ENCODE measurements at places on chromosomes 4 and X.

DNA sequence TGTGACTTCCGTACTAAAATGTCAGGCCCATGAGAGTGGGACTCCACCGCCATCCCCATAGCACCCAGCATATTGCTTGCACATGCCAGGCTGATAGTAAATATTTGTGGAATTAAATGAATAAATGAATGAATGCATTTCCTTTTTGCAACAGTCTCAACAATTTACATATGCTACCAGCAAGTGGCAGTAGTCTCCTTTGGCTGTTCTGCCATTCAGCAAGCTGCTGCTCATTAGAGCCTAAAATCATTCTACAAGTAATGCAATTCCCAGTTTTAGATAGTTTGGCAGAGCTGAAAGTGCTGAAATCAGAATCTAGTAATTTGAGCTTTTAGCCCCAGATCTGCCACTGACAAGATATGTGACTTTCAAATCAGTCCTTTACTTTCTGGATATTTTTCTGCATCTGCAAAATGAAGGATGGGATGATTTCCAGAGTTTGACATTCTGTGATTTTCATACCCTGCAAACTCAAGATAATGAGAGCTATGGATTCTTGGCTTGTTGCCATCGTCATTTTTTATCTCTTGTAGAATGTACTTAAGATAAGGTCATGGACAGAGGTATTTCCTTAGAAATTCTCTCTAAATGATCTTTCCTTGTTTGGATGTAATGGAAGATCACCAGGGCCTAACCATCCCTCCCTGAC lies 35.7 kb upstream of the INTS6L start:
- peak; percentile 33 for DNase-seq

- no peak for DNase-seq
Observed at GRCh38 chr4:149552601-149553000, 263.0 kb downstream of the IQCM start.

GRCh38 chr4:38618505-38618904 lies 45.5 kb upstream of the KLF3 start:
- no peak for DNase-seq

GRCh38 chr4:75542824-75543223 lies 13.0 kb upstream of the ODAPH start:
- peak; percentile 52 for DNase-seq

GRCh38 chr4:58136604-58137003 lies 1026.4 kb upstream of the IGFBP7 start:
- DNase-seq, result no peak

GRCh38 chr4:138003248-138003647 lies 238.9 kb downstream of the SLC7A11 start:
- no peak for DNase-seq
